ENCODE measurements at places on chromosomes 1 and 21. TPM values are rescaled to one million over a fixed set of nuclear protein-coding genes. Genes with fewer than 3 reads are reported as not detected.

- no peak for DNase-seq
Measured at GRCh38 chr21:32253215-32253641, 25.6 kb downstream of the MIS18A start.

GRCh38 chr1:63004868-63005267 lies 220.9 kb downstream of the ATG4C start:
- DNase-seq, result peak; percentile 7

- no peak for DNase-seq
Measured at GRCh38 chr1:39164256-39164655, 40.2 kb upstream of the MACF1 start.

- DNase-seq, result no peak
Measured at GRCh38 chr21:21029164-21029563, 31.0 kb downstream of the NCAM2 start.

DNA sequence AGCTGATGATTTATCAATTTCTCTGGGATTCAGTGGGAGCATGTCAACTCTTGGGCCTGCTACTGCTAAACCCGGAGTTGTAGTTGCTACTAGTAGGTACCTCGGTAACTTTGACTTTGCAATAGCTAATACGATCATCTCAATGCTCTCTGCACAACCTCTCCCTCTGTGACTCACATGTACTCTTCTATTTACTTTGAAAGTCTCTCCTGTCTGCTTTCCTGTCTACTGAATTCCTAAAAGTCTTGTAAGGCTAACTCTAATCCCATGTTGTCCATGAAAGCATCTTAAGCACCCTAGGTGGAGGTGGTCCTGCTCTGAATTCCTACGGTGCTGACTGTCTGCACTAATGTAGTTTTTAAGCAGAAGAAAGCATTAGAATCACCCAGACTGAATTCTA lies 29.3 kb downstream of the SLC9C2 start:
- DNase-seq, result no peak

DNA sequence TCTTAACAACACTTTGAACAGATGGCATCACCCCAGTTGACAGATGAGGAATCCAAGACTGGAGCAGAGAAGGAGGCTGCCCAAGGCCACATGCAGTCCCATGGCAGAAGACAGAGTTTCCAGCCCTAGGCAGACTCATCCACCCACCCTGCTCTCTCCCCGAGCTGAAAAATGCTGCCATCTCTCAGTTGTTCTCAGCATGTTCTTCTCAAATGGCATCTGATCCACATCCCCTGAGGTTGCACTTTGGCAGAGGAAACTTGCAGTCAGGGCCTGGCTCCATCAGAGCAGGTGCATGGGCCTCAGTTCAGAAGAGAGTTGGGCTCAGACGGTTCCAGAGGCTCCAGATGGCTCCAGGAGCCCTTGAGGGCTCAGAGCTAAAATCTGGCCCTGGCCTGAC lies 709.4 kb downstream of the MATN1 start:
- DNase-seq, result no peak

DNA sequence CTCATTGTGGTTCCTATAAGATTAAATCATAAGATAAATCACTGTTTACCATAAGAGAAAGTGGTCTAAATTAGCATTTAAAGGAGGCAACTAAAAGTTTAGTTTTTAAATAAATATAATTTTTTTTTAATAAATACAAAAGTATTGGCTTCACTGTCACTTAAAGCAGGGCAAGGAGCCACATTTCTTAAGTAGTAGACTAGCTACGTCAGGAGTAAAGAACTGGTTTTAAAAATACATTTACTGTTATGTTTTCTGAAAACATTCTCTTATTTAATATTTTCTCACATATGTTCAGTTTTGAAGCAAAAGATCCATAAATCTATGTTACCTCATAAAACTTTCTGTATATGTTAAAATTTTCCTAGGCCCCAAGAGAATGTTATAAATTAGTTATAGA lies 2.2 kb downstream of the ANGPTL1 start:
- DNase-seq, result no peak

GRCh38 chr1:160228431-160228830 lies 23.2 kb downstream of the PEA15 start:
- no peak for DNase-seq

- peak; percentile 2 for DNase-seq
Measured at GRCh38 chr1:193927550-193927949, 741.1 kb upstream of the B3GALT2 start.

GRCh38 chr1:26858160-26858559 lies 4.8 kb upstream of the SFN start:
- no peak for DNase-seq

GRCh38 chr1:245485996-245486395 lies 331.2 kb downstream of the KIF26B start:
- no peak for DNase-seq

BMP8B gene
- 9.5 TPM for total RNA-seq
